ENCODE measurements at places on chromosomes 6 and 20. TPM values are rescaled to one million over a fixed set of nuclear protein-coding genes. Genes with fewer than 3 reads are reported as not detected.

- no peaks in the 10 kb centered on the region for H3K27me3 ChIP-seq
- H3K4me1 ChIP-seq = no peaks in the 10 kb centered on the region
- H3K27ac ChIP-seq = no peak overlapping the region
- no peak overlapping the region for H3K4me3 ChIP-seq
- DNase-seq = no peak
Observed at GRCh38 chr20:50546729-50547314, 36.6 kb downstream of the PTPN1 start.

DNA sequence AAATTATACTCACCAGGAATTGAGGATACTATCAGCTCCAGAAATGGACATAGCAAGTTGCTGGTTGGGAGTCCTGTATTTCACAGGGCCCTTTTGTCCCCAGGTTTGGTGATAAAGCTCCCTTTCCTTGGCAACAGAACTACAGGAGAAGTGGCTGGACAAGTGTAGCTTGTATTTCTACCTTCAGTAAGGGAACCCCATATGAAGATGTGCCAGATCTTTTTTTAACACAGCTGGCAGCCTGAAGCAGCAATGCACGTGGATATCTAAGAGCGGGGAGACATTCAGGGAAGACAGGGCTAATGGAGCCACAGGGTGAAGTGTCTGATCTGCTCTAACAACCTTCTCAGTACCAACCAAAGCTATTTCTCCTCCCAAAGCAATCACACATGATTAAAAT lies 373.9 kb upstream of the ID4 start:
- H3K27ac ChIP-seq = no peak overlapping the region
- H3K36me3 ChIP-seq = no peaks in the 10 kb centered on the region
- DNase-seq = no peak
- no peaks in the 10 kb centered on the region for H3K4me1 ChIP-seq
- H3K27me3 ChIP-seq = no peaks in the 10 kb centered on the region

GRCh38 chr6:35508542-35508941 lies 4.2 kb downstream of the TULP1 start:
- peaks cover 10% of the 10 kb centered on the region for H3K27me3 ChIP-seq
- H3K4me3 ChIP-seq = no peak overlapping the region
- no peak overlapping the region for H3K27ac ChIP-seq
- no peaks in the 10 kb centered on the region for H3K36me3 ChIP-seq
- no peak for DNase-seq
- H3K4me1 ChIP-seq = peaks cover 38% of the 10 kb centered on the region

DNA sequence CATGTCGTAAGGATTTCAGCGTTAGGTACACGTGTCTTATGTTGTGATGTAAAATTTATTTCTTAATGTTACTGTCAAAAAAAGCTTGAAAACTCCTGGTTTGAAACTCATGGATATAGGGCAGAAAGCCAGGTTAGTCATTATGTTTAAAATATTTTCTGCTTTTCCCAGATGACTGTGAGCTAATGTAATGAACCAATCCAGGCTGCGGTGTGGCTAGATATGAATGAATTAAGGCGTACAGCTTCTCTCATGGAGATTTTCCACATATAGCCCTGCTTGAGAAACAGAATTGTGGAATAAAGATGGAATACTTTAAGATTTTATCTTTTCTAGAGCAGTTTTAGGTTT lies 80.3 kb upstream of the STMND1 start:
- H3K36me3 ChIP-seq = no peaks in the 10 kb centered on the region
- no peaks in the 10 kb centered on the region for H3K4me1 ChIP-seq
- no peak overlapping the region for H3K4me3 ChIP-seq
- no peak overlapping the region for H3K27ac ChIP-seq
- DNase-seq = no peak

GRCh38 chr6:117602899-117603588 lies 733 bp upstream of the GOPC start:
- H3K27ac ChIP-seq = no peak overlapping the region
- peaks cover 7% of the 10 kb centered on the region for H3K4me1 ChIP-seq
- H3K27me3 ChIP-seq = no peaks in the 10 kb centered on the region
- peak overlapping the region; percentile 67 for H3K4me3 ChIP-seq
- no peak for DNase-seq

DNA sequence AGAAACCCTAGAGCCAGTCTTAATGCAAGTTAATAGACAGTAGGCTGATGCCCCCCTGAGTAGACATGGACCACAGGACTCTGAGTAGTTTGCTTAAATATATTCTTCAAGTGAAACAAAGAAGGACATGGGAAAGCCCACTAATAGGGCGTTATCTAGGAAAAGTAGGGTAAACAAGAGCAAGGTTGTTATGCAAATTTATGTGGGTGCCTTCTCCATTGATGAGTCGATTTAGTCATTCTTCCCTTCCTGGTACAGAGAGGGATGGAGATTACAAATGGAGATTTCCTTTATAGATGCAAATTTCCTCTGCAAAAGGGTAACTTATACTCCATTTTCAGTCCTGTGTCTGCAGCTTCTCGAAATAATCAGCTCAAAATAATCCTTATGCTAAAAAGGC lies 262.0 kb downstream of the CD83 start:
- H3K27ac ChIP-seq = no peak overlapping the region
- H3K4me1 ChIP-seq = peaks cover 54% of the 10 kb centered on the region
- no peaks in the 10 kb centered on the region for H3K27me3 ChIP-seq
- no peaks in the 10 kb centered on the region for H3K36me3 ChIP-seq
- no peak for DNase-seq

DNA sequence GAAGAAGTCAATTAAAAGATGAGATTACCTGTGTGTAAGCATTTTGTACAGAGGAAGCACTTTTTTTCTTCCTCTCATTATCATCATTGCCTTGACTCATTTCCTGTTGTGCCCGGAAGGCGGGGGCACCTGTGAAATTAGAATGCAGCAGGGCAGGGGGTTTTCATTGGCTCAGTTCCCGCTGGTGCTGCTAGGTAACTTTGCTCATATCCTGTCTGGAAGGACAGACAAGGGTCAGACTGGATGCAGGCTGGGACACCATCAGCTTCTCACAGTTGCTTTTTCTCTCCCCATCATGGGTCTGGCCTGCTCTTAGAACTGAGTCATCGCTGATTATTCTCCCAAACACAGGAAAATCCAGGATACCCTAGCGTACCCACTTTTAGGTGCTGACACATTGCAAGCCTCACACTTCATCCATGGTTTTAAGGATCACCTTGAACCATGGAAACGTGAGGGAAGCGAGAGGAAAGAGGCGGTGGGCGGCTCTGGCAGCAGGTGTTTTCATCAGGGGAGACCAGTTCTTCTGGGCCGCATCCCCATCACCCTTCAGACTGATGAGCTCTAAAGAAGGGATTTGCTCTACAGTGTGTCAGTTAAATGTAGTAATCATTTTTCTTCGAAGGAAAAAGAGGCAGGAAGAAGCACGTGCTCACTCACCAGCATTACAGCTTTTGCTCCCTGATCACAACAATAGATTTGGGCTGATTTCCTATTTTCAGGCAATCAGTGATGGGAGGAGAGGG lies 195.7 kb upstream of the SASH1 start:
- H3K4me3 ChIP-seq = no peak overlapping the region
- H3K36me3 ChIP-seq = no peaks in the 10 kb centered on the region
- no peaks in the 10 kb centered on the region for H3K27me3 ChIP-seq

- no peak overlapping the region for H3K27ac ChIP-seq
- DNase-seq = no peak
- H3K36me3 ChIP-seq = no peaks in the 10 kb centered on the region
- peaks cover 12% of the 10 kb centered on the region for H3K4me1 ChIP-seq
Observed at GRCh38 chr6:116419069-116419786, 41.9 kb upstream of the CALHM6 start.

DNA sequence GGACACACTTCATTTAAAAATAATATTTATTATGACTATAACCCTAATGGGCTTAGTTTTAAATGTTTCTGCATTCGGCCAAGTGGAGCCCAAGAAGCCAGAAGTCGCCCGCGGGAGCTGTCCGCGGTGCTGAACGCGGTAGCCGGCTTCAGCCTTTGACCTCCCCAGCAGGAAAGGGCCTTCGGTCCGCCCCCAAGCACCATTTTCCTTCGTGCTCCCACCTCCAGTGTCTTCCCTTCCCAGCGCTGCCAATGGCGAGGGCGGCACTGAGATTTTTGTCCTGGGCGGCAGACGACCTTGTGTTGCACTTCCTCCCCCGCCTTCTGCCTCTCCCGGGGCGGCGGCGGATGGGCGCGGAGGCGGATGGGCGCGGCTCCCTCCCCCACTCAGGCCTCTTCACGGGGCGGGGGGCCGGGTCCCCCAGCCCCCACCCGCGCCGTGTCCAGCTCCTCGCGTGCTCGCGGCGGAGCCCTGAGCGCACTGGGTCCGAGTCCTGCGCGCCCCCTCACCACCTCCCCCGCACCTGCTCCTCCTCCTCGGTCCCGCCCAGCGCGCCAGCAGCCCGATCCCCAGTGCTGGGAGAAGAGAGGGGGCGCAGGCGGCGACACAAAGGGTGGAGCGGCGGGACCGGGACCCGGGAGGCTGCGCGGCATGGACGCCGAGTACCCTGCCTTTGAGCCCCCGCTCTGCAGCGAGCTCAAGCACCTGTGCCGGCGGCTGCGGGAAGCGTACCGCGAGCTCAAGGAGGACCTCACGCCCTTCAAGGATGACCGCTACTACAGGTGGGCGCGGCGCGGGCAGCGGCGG lies 23.6 kb upstream of the TMEM181 start:
- no peak overlapping the region for H3K27ac ChIP-seq
- peak overlapping the region; percentile 95 for H3K4me3 ChIP-seq
- H3K36me3 ChIP-seq = no peaks in the 10 kb centered on the region
- peaks cover 27% of the 10 kb centered on the region for H3K27me3 ChIP-seq
- peak; percentile 92 for DNase-seq
- no peaks in the 10 kb centered on the region for H3K4me1 ChIP-seq

GRCh38 chr6:130159956-130160355 lies 62.8 kb downstream of the SAMD3 start:
- H3K4me1 ChIP-seq = no peaks in the 10 kb centered on the region
- DNase-seq = no peak
- H3K27me3 ChIP-seq = no peaks in the 10 kb centered on the region
- no peak overlapping the region for H3K4me3 ChIP-seq

GRCh38 chr6:30684386-30685156 lies 1.9 kb downstream of the PPP1R18 start:
- H3K27ac ChIP-seq = no peak overlapping the region
- DNase-seq = no peak
- no peaks in the 10 kb centered on the region for H3K36me3 ChIP-seq
- H3K27me3 ChIP-seq = no peaks in the 10 kb centered on the region
- H3K4me3 ChIP-seq = peak overlapping the region; percentile 41

GRCh38 chr6:34145161-34146020 lies 496 bp downstream of the GRM4 start:
- no peak overlapping the region for H3K27ac ChIP-seq
- H3K4me3 ChIP-seq = peak overlapping the region; percentile 86
- peaks cover 91% of the 10 kb centered on the region for H3K27me3 ChIP-seq
- DNase-seq = peak; percentile 78
- H3K36me3 ChIP-seq = no peaks in the 10 kb centered on the region
- H3K4me1 ChIP-seq = peaks cover 40% of the 10 kb centered on the region

- peaks cover 58% of the 10 kb centered on the region for H3K4me1 ChIP-seq
- no peaks in the 10 kb centered on the region for H3K36me3 ChIP-seq
- peak overlapping the region; percentile 71 for H3K27ac ChIP-seq
- H3K4me3 ChIP-seq = peak overlapping the region; percentile 79
Observed at GRCh38 chr6:35730745-35731413, 6.0 kb upstream of the ARMC12 start.

- H3K4me1 ChIP-seq = peaks cover 15% of the 10 kb centered on the region
- no peaks in the 10 kb centered on the region for H3K27me3 ChIP-seq
- no peak overlapping the region for H3K4me3 ChIP-seq
- peak; percentile 47 for DNase-seq
Observed at GRCh38 chr6:94177429-94177828, 758.1 kb upstream of the EPHA7 start.

GRCh38 chr20:58650181-58650775 lies 805 bp upstream of the STX16 start:
- H3K4me1 ChIP-seq = peaks cover 24% of the 10 kb centered on the region
- peaks cover 15% of the 10 kb centered on the region for H3K27me3 ChIP-seq
- H3K27ac ChIP-seq = no peak overlapping the region

DNA sequence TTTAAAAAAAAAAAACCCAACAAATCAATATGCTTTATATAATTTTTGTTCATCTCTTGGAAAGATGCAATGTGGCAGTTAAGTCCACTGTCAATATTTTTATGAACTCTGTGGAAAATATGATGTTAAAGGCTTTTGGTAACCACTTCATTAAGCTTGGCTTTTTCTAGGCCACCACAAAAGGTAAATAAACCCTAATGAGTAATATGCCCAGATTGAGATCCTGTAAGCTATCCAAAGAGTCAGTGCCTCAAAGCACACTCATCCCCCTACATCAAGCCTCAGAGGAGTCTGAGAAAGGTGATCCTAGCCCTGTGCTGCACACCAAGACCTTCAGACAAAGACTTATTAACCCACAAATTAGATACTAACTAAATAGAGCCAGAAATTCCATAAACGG lies 121.1 kb downstream of the CDC5L start:
- no peaks in the 10 kb centered on the region for H3K4me1 ChIP-seq
- H3K27me3 ChIP-seq = no peaks in the 10 kb centered on the region
- H3K4me3 ChIP-seq = no peak overlapping the region
- no peaks in the 10 kb centered on the region for H3K36me3 ChIP-seq
- no peak overlapping the region for H3K27ac ChIP-seq
- DNase-seq = no peak

DNA sequence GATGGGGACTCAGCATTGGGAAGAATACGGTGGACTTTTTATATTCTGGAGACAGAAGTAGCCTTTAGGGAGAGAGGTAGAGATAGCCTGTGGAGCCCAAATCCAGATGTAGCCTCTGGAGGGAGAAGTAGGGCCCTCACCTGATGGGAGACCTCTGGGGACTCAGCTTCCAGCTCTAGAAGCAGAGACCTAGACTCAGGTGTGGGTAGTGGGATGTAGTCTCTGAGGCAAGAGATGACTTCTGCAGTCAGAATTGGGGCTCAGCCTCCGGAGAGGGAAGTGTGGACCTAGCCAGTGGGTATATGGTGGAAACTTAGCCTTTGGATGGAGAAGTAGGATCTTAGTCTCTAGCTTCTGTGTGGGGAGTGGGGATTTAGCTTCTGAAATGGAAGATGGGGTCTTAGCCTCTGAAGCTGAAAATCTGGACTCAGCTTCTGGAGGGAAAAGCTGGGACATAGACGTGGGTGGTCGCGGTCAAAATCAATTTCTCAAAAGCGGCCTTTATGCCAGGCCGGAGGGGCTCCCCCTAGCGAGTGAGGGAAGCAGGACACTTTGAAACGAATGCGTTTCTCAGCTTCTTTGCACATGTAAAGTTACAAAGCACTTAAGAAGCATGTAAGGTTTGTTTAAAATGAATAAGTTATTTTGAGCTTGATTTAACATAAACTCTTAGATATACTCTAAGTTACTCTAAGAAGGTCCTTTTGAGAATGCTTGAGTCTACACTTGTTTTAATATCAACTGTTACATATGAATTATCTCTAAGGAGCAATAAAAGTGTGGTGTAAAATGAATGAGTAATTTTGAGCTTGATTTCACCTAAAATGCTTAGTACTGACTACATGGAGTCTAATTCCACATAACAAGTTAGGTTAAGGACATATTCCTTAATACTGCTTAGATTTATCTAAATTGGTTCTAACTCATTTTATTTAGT lies 12.9 kb upstream of the ZNF343 start:
- no peaks in the 10 kb centered on the region for H3K36me3 ChIP-seq
- peaks cover 95% of the 10 kb centered on the region for H3K27me3 ChIP-seq
- no peaks in the 10 kb centered on the region for H3K4me1 ChIP-seq
- DNase-seq = peak; percentile 66
- H3K4me3 ChIP-seq = no peak overlapping the region

LGSN gene
- total RNA-seq = 0.09 TPM

CNBD2 gene
- 6.1 TPM for total RNA-seq

NT5E gene
- not detected for total RNA-seq

GLP1R gene
- total RNA-seq = 1.3 TPM

APCDD1L gene
- not detected for total RNA-seq

LHFPL5 gene
- not detected for total RNA-seq

FAM83C gene
- total RNA-seq = not detected

BPIFB4 gene
- total RNA-seq = not detected

ATAT1 gene
- 18.7 TPM for total RNA-seq

NKAIN4 gene
- 9.7 TPM for total RNA-seq

FRK gene
- total RNA-seq = 0.11 TPM

PI16 gene
- total RNA-seq = not detected

VGLL2 gene
- total RNA-seq = not detected

MANEA gene
- 10.0 TPM for total RNA-seq
